Kasumi-1 (cell line): ENCODE measurements at places on chromosomes 1 and 21.

GRCh38 chr1:53346814-53347176 lies 18.9 kb upstream of the LRP8 start:
- DNase-seq, result no peak

DNA sequence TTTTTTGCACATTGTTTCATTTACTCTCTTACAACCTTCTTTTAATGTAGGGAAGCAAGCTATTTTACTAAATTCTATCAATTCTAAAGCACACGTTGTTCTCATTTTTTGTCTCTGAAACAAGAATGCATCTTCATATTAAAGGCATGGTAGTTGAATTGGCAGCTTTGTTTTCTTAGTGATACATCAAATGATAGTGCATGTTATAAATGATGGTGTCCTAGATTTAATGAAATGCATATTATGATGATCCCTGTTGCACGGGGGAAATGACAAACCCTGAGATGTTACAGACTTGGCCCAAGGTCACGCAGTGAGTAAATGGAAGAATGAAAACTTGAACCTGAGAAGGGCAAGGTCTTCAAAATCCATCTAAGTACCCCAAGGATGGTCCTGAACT lies 213.1 kb downstream of the KAZN start:
- DNase-seq, result no peak

- no peak for DNase-seq
Observed at GRCh38 chr21:41425588-41425953, 468 bp upstream of the MX1 start.

DNA sequence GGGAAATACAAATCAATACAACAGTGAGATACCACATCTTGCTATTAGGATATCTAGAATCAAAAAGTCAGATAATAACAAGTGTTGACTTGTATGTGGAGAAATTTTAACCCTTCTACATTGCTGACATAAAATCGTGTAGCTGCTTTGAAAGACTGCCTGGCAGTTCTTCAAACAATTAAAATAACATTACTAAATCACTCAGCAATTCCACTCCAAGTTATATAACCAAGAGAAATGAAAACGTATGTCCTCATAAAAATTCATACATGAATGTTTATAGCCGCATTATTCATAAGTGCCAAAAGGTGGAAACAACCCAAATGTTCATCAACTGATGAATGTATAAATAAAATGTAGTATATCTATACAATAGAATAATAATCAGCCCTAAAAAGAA lies 164.6 kb downstream of the RASAL2 start:
- no peak for DNase-seq

DNA sequence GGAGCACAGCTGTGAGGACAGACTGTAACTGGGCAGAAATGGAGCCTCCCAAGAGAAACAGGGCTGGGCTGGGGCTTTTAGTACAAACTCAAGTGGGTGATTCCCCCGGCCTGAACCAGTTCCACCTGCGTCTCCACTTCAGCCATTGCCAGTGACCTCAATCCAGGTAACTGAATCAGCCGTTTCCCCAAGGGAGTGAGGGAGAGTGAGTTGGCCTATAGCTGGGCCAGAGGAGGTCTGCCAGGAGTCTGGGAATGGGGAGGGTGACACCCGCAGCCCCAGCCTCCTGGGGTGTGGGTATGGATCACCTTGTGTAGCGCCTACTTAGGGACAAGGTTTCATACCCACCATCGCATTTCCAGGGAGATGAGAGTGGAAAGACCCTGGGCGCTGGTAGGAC lies 8.5 kb downstream of the SLC26A9 start:
- DNase-seq, result no peak

DNA sequence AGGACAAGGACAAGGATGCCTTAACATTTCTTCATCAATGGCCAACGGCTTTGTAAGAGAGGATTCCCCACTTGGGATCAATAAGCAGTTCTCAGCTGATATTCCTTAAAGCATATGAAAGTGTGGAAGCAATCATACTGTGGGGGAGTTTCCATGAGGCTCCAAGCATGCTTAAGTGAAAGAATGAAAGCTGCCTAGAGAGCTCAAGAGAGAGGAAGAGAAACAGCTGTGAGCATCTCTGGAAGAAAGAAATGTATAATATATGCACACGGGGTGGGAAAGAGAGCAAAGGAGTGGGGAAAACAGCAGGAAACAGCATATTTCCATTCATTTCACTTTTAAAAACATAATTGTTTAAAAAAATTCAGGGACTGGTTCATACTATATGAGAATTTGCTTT lies 94.7 kb upstream of the WARS2 start:
- DNase-seq, result no peak

- DNase-seq, result peak; percentile 71
Observed at GRCh38 chr1:183039985-183040447, 16.8 kb downstream of the LAMC1 start.

- DNase-seq, result no peak
Observed at GRCh38 chr1:53501065-53502005, 42.1 kb downstream of the DMRTB1 start.

- DNase-seq, result peak; percentile 25
Observed at GRCh38 chr1:108708691-108709660, 3.7 kb upstream of the FNDC7 start.

- DNase-seq, result no peak
Observed at GRCh38 chr1:229757226-229757625, 131.2 kb downstream of the URB2 start.

GRCh38 chr1:51341876-51342496 lies 11.6 kb upstream of the TTC39A start:
- DNase-seq, result peak; percentile 47

DNA sequence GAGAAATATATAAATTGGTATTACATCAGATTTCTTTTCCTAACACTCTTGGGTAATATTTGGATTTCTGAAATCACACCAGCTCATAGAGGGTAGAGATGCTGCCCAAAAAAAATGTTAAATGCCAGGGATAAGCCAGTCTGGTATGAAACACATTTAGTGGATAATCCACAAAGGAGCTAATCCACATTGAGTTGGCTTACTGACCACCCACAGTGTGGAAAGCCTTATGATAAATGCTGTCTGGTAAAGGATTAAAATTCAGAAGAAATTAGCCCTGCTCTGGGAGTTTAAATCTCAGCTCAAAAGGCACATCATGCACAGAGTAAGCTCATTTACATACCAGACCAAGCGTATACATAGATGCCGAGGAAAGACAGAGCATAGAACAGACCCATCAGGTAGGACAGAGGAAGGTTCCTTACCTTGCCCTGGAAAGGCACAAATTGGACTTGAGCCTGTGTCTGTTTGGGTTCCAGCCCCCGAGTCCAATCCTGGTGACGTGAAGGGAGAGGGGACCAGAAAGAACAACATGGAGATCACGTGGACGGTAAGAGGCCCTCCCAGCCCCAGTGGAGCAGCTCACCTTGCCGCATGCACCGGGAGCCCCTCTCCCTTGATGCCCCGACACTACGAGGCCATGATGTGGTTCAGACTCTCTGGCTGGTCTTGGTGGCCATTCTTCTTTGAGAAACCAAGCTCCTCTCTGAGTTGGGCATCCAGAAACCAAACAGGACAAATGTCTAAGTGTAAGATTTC lies 62.9 kb upstream of the CNTN2 start:
- no peak for DNase-seq

- no peak for DNase-seq
Observed at GRCh38 chr1:232684371-232685105, 54.6 kb upstream of the SIPA1L2 start.

GRCh38 chr1:209642816-209643215 lies 9.4 kb downstream of the LAMB3 start:
- no peak for DNase-seq

DNA sequence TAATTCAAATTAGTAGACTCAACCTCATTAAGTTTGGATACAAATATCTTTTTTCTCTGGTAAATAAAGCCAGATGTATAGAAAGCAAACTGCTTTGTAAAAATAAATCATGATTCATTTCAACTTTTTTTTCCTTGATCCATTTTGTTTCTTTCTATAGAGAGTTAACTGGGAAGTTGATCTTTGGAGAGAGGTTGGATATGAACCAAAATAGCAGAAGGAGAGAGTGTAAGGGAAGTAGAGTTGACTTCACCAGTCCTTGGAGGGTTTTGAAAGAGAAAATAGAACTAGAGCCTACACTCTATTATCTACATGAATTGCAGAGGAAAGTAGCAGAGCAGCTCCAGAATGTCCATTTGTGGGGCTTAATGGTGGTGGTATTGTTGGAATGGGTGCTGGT lies 243.8 kb downstream of the ADGRL2 start:
- DNase-seq, result no peak

GRCh38 chr1:17606826-17607440 lies 67.4 kb downstream of the ARHGEF10L start:
- DNase-seq, result peak; percentile 9

DNA sequence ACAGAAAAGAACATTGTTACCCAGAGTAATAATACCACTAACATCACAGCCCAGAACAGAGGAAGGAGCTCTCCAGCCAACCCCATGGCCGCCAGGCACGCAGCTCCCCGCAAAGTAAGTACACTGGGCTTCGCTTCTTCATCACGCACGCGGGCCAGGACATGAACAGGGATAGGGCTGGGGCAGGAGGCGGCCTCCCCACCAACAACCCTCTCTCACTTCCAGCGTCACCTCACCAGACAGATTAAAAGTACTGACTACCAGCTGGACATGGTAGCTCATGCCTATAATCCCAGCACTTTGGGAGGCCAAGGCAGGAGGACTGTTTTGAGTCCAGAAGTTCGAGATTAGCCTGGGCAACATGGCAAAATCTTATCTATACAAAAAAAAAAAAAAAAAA lies 78.3 kb downstream of the NPHP4 start:
- DNase-seq, result no peak

- no peak for DNase-seq
Observed at GRCh38 chr1:213931836-213932235, 55.9 kb upstream of the PROX1 start.

- no peak for DNase-seq
Observed at GRCh38 chr1:50615036-50615750, 191.9 kb upstream of the DMRTA2 start.

GRCh38 chr21:41803316-41803715 lies 36.5 kb upstream of the RIPK4 start:
- DNase-seq, result no peak
